Mesothelial cell of epicardium (in vitro differentiated cells): ENCODE measurements at places on chromosomes 2 and 18.

DNA sequence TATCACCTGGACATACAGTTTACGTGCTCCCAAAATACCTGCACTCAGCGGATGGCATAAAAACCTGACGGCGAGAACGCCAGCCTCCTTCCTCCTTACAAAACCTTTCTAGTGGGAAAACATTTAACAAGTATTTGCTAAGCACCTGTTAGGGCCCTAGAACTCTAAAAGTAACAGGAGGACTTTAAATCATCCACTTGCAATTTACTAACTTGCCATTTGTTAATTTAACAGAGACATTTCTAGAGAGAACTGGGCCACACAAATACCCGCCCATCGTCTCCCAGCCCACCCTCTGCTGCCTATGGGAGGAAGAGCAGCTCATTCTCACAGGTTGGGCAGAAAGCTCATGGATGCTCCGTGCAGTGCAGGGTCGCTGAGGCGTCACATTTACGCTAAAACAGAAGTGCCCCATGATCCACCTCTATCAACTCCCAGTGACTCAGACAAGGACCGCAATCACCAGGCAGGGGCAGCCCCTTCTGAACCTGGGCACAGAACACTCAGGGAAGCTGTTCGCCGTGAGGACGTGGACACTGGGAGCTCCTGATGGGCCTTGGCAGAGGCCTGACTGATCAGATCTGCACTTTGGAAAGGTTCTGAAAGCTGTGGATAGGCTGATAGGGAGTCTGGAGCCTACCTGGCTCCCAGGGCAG, 106.9 kb downstream of the HDAC4 start:
- no peak for DNase-seq
- no peak overlapping the region for H3K27ac ChIP-seq
- H3K4me1 ChIP-seq: peaks cover 17% of the 10 kb centered on the region
- no peaks in the 10 kb centered on the region for H3K27me3 ChIP-seq
- no peak overlapping the region for H3K4me3 ChIP-seq
- no peaks in the 10 kb centered on the region for H3K36me3 ChIP-seq

- no peaks in the 10 kb centered on the region for H3K4me1 ChIP-seq
- no peaks in the 10 kb centered on the region for H3K36me3 ChIP-seq
- H3K27ac ChIP-seq: no peak overlapping the region
- H3K4me3 ChIP-seq: no peak overlapping the region
- H3K27me3 ChIP-seq: no peaks in the 10 kb centered on the region
These were observed 460.1 kb downstream of the NR4A2 start for GRCh38 chr2:155872396-155872795.

DNA sequence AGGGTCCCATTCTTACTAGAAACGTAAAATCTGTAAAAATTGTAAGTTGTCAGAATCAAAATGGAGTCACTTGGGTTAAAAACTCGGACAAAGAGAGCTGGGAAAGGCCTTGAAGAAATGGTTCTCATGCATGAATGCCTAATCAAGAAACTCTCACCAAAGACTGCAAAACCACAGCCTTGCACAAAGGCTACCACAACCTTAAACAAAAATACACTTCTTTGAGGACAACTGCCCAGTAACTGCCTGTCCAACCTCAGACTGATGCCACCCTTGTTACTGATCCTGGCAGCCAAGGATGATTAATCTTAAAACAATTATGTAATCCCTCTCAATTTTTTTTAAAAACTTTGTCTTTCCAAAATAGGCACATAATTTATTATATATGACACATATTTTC, 299.3 kb downstream of the CCDC85A start:
- no peak for DNase-seq
- no peaks in the 10 kb centered on the region for H3K27me3 ChIP-seq
- H3K36me3 ChIP-seq: no peaks in the 10 kb centered on the region
- H3K4me3 ChIP-seq: no peak overlapping the region
- H3K27ac ChIP-seq: no peak overlapping the region
- H3K4me1 ChIP-seq: peaks cover 10% of the 10 kb centered on the region

DNA sequence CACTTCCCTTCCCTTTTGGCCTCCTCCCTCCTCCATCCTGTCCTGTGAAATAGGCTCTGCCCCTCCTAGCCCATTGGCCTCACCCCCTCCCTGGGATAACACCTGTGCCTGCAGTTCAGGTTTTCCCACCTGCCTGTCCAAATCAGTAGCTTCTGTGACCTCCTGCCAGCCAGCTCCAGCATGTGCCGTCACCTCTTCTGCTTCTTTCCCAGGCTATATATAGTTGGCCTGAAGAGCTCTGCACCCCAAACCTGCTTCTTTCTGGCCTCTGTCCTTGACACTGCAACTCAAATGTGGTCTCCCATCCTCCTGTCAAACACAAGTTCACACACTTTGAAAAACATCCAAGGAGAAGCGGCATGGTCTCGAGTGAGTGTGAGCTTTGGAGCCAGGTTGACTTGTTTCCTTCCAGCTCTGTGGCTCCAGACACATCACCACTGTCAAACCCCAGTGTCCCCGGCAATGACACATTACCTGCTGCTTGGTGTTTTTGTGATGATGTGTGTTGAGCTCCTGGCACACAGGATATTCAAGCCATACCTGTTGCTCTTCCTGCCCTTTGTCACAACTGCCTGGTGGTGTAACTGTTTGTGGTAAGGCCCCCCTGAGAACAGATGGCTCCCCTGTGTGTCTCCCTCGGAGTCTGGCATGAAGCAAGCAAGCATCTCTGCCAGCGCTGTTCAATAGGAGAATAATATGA, 143.6 kb upstream of the DAPL1 start:
- no peak overlapping the region for H3K27ac ChIP-seq
- H3K36me3 ChIP-seq: peaks cover 2% of the 10 kb centered on the region
- DNase-seq: no peak
- H3K4me3 ChIP-seq: no peak overlapping the region
- peaks cover 6% of the 10 kb centered on the region for H3K4me1 ChIP-seq

DNA sequence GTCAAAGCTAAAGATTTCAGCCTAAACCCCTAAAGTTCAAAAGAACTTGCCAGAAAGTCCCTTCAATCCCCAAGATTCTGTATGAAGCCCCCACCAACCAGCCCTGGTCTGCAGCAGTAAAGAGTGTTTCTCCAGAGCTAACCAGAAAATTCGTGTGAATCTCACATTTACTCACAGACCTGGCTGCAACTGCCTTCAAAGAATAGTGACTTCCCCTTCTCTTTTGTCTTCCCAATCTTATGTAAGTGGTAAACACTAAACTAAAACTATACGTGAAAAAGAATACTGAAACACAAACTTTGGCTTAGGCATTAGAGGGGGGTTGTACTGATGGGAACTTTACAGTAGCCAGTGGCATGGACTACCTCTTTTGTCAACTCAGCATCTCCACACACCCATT, 50.6 kb upstream of the SETBP1 start:
- no peak for DNase-seq
- no peaks in the 10 kb centered on the region for H3K27me3 ChIP-seq
- no peak overlapping the region for H3K4me3 ChIP-seq
- H3K36me3 ChIP-seq: no peaks in the 10 kb centered on the region
- H3K27ac ChIP-seq: no peak overlapping the region

DNA sequence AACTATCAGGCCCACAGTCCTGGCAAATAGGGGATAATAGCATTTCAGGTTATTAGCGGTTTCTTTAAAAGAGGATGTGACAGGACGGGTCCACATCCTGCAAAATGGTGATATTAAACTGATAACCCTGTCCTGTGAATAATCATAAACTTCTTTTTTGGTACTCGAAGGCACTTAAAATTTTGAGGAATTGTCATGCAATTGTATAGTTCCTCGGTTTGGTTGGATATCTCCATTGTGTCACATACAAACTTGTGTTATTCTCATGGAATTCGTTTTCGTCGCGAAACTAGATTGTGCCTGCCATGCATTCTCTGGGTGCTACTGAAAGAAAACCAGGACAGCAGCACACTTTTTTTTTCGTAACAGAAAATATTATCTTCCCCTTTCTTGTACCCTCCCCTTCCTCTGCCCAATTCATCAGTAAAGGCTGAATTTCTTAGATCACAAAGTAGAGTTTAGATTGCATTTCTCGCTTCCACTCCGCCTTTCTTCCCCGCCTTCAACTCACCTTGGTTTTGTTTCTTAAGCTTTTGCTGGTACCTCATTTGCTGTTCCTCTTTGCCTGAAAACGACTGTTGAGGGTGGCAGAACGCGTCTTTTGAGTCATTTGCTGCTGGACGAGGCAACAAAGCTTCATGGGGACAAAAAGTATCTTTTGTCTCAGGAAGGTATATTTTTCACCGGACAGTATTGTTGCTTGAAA, 1.3 kb downstream of the CERS6 start:
- peak overlapping the region; percentile 84 for H3K27ac ChIP-seq
- H3K27me3 ChIP-seq: no peaks in the 10 kb centered on the region
- peaks cover 43% of the 10 kb centered on the region for H3K4me1 ChIP-seq
- no peaks in the 10 kb centered on the region for H3K36me3 ChIP-seq

DNA sequence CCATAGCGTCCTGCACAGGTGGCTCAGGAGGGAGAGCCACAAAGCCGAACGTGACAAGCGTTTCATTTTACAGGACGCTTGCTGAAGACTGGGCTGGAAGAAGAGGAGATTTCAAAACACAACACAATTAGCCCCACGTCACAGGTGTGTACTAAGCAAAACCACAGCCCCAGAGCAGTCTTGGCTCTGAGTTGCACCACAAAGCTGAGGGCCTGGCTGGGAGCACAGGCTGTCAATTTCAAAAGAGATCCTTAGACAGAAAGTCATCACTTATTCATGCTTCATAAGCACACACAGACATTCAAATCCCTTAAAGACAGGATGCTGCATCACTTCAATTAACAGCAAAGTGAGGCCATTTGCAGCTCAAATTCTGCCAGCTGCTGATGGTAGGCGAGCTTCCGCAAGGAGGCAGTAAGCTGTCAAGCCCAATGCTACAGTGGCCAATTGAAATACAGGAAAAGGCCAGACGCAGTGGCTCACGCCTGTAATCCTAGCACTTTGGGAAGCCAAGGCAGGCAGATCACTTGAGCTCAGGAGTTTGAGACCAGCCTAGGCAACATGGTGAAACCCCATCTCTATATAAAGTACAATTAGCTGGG, 79.6 kb downstream of the SKA1 start:
- H3K27me3 ChIP-seq: no peaks in the 10 kb centered on the region
- no peak overlapping the region for H3K27ac ChIP-seq
- DNase-seq: no peak
- H3K36me3 ChIP-seq: no peaks in the 10 kb centered on the region

DNA sequence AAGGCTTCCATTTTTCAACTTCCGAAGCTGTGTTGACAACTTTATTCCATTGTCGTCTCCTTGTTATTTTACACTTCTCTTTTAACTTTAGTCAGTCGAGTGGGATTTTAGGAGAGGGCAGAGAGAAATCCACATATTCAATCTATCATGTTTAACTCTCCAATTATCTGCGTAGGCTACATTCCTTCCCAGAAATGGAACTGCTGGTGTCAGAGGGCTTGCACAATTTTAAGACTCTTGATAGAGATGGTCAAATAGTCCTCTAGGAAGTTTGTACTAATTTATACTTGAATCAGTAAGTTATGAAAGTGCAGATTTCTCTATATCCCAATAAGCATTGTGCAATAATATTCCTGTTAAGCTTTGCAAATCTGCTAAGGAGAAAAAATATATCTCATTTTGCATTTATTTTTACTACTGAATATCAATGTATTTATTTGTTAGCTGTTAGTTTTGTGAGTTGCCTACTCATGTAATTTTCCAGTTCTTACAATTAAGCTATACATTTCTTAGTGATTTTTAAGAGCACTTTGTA, 95.6 kb downstream of the CYP26B1 start:
- no peak overlapping the region for H3K4me3 ChIP-seq
- H3K27ac ChIP-seq: no peak overlapping the region
- H3K36me3 ChIP-seq: no peaks in the 10 kb centered on the region
- no peak for DNase-seq
- no peaks in the 10 kb centered on the region for H3K4me1 ChIP-seq

- no peak overlapping the region for H3K4me3 ChIP-seq
- no peak for DNase-seq
- no peaks in the 10 kb centered on the region for H3K36me3 ChIP-seq
- H3K27ac ChIP-seq: no peak overlapping the region
These were observed 376.1 kb upstream of the SOX11 start for GRCh38 chr2:5316001-5316490.

- peaks cover 12% of the 10 kb centered on the region for H3K4me1 ChIP-seq
- peak; percentile 63 for DNase-seq
- H3K27me3 ChIP-seq: peaks cover 3% of the 10 kb centered on the region
These were observed 45.6 kb upstream of the TMEM178A start for GRCh38 chr2:39620067-39620466.

- no peaks in the 10 kb centered on the region for H3K27me3 ChIP-seq
- H3K4me3 ChIP-seq: peak overlapping the region; percentile 22
- no peaks in the 10 kb centered on the region for H3K36me3 ChIP-seq
- peak overlapping the region; percentile 64 for H3K27ac ChIP-seq
- H3K4me1 ChIP-seq: peaks cover 60% of the 10 kb centered on the region
These were observed 478.2 kb downstream of the ARHGAP15 start for GRCh38 chr2:143607231-143608062.

GRCh38 chr2:137721733-137722132, 242.5 kb upstream of the HNMT start:
- H3K36me3 ChIP-seq: no peaks in the 10 kb centered on the region
- no peaks in the 10 kb centered on the region for H3K4me1 ChIP-seq
- DNase-seq: no peak
- no peaks in the 10 kb centered on the region for H3K27me3 ChIP-seq
- H3K4me3 ChIP-seq: no peak overlapping the region

DNA sequence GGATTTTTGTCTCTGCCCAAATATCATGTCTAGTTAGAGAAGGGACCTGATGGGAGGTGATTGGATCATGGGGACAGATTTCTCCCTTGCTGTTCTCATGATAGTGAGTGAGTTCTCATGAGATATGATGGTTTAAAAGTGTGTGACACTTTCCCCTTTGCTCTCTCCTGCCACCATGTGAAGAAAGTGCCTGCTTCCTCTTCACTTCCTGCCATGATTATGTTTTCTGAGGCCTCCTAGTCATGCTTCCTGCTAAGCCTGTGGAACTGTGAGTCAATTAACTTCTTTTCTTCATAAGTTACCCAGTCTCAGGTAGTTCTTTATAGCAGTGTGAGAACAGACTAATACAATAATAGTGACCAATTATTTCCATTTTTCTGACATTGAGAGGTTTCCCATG, 167.3 kb upstream of the CYRIA start:
- DNase-seq: no peak
- no peak overlapping the region for H3K4me3 ChIP-seq
- H3K4me1 ChIP-seq: no peaks in the 10 kb centered on the region
- H3K36me3 ChIP-seq: no peaks in the 10 kb centered on the region
- H3K27ac ChIP-seq: no peak overlapping the region

GRCh38 chr2:98027538-98027937, 31.8 kb upstream of the TMEM131 start:
- no peaks in the 10 kb centered on the region for H3K36me3 ChIP-seq
- H3K4me3 ChIP-seq: no peak overlapping the region
- no peak overlapping the region for H3K27ac ChIP-seq
- no peaks in the 10 kb centered on the region for H3K4me1 ChIP-seq

DNA sequence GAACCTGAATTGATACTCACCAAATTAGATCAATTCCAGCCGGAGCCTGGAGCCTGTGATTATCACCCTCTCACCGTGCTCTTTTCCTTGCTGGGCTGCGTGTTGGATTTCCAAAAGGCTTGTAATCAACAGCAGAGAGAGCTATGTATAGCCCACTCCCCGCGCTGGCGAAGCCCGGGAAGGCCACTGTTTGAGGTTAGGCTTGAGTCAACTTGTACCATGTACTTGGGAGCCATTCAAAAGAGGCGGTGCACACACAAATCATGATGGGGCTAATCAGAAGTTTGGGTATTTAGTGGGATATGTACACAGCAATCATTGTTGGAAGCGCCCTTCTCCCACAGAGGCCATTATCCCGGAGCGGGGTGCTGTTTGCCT, 151.6 kb downstream of the GLI2 start:
- H3K4me3 ChIP-seq: no peak overlapping the region
- H3K4me1 ChIP-seq: peaks cover 28% of the 10 kb centered on the region
- no peaks in the 10 kb centered on the region for H3K36me3 ChIP-seq
